ENCODE measurements at places on chromosomes 11 and 22.

DNA sequence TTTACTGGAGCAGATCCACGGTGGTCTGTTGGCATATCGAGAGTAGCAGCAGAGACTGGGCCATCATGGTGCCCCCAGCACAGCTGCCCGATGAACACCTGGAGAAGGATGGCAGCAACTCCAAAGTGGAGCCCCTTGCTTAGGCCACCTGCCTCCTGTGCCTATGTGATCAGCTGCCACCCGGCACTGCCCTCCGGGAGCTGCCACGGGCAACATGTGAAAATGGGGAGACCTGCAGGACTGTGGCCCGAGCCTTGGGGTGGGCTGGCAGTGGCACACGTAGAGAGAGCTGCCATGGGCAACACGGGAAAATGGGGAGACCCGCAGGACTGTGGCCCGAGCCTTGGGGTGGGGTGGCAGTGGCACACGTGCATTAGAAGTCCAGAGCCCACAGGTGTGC is 3.1 kb downstream of the FXYD2 start:
- DNase-seq: no peak

DNA sequence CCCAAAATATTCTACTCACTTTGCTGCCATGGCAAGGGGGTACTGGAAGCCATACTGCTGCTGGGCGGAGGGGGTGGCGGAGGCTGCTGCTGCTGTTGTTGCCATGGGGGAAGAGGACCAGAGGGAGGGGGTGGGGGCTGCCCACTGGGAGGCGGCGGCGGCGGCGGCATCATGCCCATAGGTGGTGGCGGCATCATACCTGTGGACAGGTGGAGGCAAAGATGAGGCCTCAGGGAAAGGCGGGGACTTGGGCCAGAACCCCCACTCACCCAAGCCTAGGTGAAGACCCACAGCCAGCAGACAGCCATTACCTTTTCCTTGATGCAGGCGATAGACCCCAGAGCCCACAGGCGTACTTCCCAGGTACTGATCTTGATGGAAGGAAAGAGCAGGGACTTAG is 7.1 kb upstream of the PYGM start:
- DNase-seq: no peak

GRCh38 chr11:30585892-30586250 is 282 bp downstream of the MPPED2 start:
- DNase-seq: no peak

- no peak for DNase-seq
These were observed 3.3 kb downstream of the SIDT2 start for GRCh38 chr11:117181586-117182550.

- DNase-seq: no peak
These were observed 102.9 kb upstream of the PLET1 start for GRCh38 chr11:112363527-112363926.
